ENCODE measurements at places on chromosomes 16 and 17. TPM values are rescaled to one million over a fixed set of nuclear protein-coding genes. Genes with fewer than 3 reads are reported as not detected.

The ADAD2 gene
- total RNA-seq = not detected

The HNF1B gene
- total RNA-seq = not detected

The ZNF207 gene
- total RNA-seq = 115 TPM

The PIGL gene
- total RNA-seq = 19.3 TPM

The NEUROD2 gene
- not detected for total RNA-seq

The HOXB5 gene
- total RNA-seq = 18.9 TPM

The ACTG1 gene
- 6,276 TPM for total RNA-seq

The NPIPA1 gene
- 36.6 TPM for total RNA-seq

The KRT13 gene
- not detected for total RNA-seq

The DVL2 gene
- total RNA-seq = 50.8 TPM

The AOC2 gene
- 0.72 TPM for total RNA-seq

The TBC1D3C gene
- not detected for total RNA-seq

The ITGB4 gene
- 22.9 TPM for total RNA-seq

The KRTAP4-5 gene
- not detected for total RNA-seq

The HOXB8 gene
- 1.4 TPM for total RNA-seq

The CPHXL2 gene
- total RNA-seq = not detected

The CKLF gene
- total RNA-seq = 34.7 TPM

The EVPLL gene
- total RNA-seq = not detected

The ACSM3 gene
- total RNA-seq = 2.2 TPM

The ST3GAL2 gene
- total RNA-seq = 40.6 TPM

The ABCC11 gene
- not detected for total RNA-seq

The C17orf50 gene
- total RNA-seq = not detected

The TSPAN10 gene
- 0.64 TPM for total RNA-seq

The BEAN1 gene
- not detected for total RNA-seq

The KLHL10 gene
- not detected for total RNA-seq

The MYOCD gene
- total RNA-seq = not detected

The ITGAL gene
- total RNA-seq = not detected

The MTSS2 gene
- total RNA-seq = 17.6 TPM

The KRTAP3-2 gene
- not detected for total RNA-seq

The COX10 gene
- total RNA-seq = 13.3 TPM

The ATP1B2 gene
- total RNA-seq = not detected

The KRT33A gene
- not detected for total RNA-seq

The AKAP1 gene
- total RNA-seq = 7.9 TPM

The ATXN7L3 gene
- 51.7 TPM for total RNA-seq

The PRSS8 gene
- total RNA-seq = 4.1 TPM

The CDRT15 gene
- not detected for total RNA-seq

The DHRS7C gene
- not detected for total RNA-seq
